ENCODE measurements at places on chromosomes 2 and 18.

DNA sequence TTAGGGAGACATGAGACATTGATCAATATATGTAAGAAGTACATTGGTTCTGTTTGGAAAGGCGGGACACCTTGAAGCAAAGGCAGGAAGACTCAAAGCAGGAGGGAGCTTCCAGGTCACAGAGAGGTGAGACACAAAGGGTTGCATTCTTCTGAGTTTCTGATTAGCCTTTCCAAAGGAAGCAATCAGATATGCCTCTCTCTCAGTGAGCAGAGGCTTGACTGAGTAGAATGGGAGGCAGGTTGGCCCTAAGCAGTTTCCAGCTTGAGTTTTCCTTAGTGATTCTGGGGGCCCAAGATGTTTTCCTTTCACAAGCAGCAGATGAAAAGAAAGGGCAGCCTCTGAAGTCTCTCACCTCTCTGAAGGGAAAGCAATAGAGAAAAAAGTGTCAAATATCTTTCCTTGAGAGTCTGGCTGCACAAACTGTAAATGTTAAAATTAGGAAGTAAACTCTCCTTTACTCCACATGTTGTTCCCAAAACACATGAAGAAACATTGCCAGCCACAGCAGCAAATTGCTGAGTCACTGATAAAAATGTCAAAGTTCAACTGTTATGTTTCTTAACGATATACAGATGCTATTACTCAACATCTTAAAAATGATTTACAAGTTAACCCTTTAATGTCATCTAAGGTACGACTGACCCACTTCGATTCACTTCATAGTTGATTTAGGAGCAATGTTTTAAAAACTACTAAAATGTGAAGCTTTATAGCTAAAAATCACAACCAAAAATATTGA, 40.3 kb downstream of the CYB5A start:
- peak; percentile 20 for DNase-seq

DNA sequence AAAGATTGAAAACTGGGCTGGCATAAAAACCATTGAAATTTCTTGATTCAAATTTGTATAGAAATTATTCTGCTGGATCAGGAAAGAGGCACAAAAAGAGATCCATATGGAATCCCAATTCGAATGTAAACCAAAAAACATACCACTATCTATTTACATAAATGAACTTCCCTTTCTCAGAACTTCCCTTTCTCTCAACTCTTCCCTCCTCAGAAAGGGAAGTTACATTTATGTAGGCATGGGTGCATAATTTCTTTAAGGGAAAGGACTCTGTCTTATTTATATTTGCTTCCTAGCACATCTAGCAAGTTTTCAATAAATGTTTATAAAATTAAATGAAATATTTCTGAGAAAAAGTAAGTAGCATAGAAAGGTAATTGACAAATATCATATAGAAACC, 398.1 kb upstream of the ATP5MC3 start:
- DNase-seq, result no peak

- no peak for DNase-seq
These were observed 114.6 kb downstream of the TLK1 start for GRCh38 chr2:171046048-171046560.

DNA sequence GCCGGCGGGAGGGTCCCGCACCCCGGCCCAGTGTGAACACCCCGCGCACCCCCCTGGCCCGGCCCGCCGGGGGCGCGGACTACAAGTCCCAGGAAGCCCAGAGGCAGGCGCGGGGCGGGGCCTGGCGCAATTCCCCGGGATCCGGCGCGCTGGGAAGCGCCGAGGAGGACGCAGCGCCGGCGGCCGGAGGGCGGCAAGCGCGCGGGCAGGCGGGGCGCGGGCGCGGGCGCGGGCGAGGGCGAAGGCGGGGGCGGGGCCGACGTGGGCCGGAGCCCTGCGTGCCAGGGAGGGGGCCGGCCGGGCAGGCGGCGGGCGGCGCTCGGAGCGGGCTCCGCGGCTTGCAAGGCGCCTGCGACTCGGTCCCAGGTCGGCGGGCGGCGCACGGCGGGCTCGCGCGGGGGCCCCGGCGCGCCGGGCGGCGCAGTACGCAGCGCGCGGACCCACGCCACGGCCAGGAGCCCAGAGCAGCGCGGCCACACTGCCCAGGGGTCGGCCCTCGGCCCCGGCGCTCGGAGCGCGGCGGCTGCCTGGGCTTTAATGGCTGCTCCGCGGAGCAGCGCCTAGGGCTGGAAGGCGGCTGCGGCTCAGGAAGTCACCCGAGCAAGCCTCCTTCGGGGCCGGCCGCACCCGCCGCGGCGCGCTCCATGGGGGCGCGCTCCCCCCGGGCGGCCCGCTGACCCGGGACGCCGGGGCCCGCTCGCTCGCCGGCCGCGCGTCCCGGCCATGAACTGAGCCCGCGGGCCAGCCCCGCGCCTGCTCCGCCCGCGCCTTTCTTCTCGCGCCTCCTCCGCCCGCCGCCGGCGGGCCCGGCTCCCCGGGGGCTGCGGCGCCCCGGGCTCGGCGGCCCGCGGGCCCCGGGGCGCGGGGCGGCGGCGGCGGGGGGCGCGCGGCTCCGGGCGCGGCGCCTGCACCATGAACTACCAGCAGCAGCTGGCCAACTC, at the start of gene AGAP1:
TSS of gene AGAP1 (plus strand) at position 269 of the 941 bp plus-strand sequence.
- peak; percentile 97 for DNase-seq

DNA sequence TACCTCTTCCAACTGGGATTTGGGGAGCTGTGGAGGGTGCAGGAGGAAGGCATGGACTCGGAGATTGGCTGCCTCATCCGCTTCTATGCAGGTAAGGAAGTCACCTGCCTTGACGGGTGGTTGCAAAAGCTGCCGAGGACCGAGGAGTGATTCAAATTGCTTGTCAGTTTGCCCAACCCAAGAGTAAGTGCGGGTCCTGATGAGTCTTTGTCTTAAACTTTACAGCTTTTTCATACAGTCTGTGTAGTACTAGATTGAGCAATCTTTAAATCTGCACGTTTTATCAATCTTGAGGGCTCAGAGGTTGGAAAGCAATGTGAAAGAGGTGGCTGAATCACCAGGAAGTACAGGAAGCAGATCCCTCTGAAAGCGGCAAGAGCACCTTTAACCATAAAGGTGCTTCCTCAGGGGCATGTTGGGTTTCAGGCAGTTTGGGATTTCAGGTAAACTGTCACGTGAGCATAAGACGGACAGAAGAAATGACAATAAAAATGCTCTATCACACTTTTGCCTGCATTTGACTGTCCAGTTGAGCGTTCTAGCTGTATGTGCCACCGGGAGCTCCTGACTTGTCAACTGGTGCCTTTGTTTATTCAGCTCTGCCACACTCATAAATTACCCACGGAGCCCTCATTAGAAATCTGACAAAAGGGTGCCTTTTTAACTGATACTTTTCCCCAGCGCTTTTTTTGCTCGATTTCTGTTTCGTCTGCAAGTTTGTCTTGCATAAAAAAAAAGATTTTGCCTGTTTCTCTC, 2.0 kb downstream of the PHLPP1 start:
- peak; percentile 25 for DNase-seq

GRCh38 chr2:180728928-180729559, 251.4 kb upstream of the UBE2E3 start:
- peak; percentile 45 for DNase-seq

DNA sequence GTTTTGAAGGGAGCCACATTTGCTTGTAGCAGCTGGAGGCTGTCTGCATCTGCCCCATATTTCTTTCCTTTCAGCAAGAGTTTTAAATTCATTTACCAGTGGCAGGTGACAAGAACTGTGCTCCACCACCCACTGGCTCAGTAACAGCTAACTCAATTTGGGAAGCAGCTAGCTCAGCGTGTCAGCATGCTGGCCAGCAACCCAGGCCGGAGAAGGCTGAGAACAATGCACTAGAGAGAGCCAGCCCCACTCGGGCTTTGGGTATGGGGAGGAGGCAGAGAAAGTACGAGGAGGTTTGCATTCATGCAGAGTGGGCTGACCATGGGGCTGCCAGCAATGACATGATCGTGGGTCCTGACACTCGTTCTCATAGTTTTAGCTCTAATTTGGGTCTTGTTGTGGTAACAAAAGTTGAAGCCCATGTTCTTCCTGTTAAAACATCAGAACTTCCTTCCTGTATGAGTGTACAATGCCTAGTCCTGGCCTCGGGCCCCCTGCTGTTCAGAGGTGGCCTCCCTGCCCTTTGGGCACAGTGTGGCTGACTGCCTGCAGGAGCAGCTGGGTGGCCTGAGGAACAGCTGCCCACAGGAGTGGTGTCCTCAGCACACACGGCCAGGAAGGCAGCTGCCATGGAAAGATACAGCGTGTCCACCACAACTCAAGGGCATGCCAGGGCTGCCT, 23.0 kb downstream of the CDC42EP3 start:
- no peak for DNase-seq

DNA sequence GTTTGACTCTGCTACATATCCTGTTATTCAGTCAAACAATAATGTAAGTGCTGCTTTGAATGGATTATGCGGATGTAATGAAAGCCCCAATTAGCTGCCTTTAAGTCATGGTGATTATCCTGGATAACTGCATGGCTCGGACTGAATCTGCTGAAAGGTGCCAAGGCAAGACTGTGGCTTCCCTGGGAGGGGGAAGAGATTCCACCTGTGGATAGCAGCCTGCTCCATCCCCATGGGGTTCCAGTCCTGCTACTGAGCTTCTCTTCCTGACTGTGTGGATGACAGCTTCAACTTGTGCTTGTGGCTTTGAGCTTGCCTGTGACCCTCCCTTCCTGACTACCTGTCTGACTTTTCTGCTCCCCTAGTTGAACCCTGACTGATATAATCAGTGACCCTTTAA, 540.0 kb upstream of the GYPC start:
- no peak for DNase-seq

GRCh38 chr2:26185304-26185928, 12.5 kb downstream of the GAREM2 start:
- no peak for DNase-seq

DNA sequence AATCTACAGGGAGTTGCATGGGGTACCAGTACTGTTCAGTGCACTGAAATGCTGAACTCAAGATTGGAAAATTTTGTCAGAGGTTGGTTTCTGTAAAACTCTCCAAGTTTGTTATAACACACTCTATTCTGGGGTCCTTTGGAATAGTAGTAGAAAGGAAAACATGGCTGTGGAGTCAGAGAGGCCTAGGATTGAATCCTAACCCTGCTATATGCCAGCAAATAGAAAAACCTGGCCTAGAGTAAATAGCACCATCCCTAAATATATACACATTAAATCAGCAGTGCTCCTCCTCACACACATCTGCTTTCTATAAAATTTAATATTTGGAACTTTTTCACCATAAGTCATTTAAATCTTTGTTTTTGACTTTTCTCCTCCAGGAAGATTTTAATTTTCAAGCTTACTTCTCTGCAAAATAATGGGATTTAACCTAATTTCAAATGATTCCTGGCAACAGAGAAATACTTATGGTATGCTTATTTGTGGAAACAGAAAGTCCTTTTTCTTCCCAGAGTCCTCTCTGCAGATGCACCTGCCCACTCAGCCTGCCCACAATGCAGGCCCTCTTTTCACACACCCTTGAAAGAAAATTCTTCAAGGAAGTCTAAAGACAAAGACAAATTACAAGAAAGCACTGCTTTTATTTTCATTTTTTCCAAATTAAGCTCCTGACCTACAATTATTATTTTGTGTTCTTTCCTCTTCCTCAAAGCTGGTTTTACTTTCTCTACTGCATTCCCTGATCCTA, 197.5 kb upstream of the LRRTM1 start:
- no peak for DNase-seq

DNA sequence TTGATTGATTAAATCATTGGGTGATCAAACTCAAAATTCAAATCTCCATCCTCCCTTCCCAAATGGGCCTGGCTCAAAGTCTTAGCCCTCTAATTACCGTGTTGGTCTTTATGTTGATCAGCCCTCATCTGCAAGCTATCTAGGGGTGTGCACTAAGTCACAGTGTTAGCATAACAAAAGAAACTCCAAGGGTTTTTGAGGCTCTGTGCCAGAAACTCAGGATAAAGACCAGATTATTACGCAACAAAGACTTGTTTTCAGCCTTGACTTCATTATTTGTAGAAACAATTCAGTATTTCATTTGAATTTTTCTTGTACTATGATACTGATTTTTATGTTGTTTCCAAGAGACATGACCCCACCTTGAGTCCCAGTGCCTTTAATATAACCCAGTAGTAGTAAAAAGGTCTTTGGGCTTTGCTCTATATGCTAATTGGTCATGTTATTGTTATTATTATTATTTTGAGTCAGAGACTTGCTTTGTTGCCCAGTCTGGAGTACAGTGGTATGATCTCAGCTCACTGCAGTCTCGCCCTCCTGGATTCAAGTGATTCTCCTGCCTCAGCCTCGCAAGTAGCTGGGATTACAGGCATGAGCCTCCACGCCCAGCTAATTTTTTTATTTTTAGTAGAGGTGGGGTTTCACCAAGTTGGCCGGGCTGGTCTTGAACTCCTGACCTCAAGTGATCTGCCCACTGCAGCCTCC, 13.9 kb downstream of the PSMD14 start:
- no peak for DNase-seq

DNA sequence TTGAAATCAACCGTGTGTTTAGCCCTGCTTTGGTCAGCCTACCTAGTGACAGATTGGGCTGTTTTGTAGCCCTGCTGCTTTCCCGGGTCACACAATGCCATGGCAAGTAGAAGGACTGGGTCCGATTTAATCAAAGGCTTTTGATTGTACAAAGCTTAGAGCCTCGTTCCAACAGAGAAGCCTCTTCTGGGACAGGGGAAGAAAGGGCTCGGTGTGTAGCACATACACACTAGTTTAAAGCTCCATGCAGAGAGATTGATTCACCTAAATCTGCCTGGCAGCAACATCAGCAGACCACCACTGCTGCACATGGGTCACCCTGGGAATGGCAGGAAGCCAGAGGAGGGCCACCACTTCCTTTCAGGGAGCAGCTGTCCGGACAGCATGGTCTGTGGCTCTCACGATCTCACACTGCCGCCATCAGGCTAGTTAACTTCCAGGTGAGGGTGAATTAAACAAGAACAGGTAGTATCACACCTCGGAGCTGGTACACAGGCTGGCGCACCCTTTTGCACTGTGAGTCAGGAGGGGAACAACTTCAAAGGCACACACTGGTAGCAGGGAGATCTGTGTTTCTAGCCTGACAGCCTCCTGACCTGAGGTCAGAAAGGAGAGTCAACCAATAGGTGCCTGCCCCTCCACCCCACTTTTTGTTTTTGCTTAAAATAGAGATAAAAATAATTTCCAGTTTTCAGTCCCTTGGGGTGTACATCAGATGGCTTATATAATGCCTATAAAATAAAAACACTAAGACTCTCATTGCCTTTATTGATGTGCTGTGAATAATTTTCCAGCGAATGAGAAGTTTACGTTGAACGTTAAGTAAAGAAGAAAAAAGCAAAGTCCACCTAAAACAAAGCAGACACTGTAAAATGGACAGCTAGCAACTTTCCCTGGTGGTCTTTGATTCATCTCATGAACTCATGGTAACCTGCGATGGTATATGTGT, 108.5 kb downstream of the CDCA7 start:
- no peak for DNase-seq

GRCh38 chr2:102110596-102111334, 31.8 kb upstream of the IL1R1 start:
- DNase-seq, result no peak

GRCh38 chr2:28627722-28628480, 123.7 kb upstream of the PPP1CB start:
- peak; percentile 33 for DNase-seq

DNA sequence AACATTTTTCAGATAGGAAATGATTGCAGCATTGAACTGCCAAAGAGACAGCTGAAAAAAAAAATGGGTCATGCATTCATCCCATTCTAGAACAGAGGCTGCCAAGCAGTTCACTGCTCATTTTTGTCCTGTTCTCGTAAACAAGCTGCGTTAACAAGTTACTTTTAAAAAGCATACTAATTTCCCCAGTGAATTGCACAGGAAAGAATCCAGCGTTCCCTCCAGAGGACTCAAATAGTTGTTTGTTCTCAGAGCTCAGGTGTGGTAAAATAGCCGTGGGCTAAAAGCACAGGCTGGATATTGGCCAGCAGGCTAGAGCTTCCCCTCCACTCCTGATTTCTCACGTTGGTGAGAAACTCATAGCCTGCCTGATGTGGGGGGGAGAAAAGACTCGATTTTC, 76.1 kb upstream of the AQP4 start:
- no peak for DNase-seq
